ENCODE measurements at places on chromosomes 4 and X.
A peak's percentile ranks its signal among the peaks of the same experiment; 100 is the strongest.

- no peak for DNase-seq
Measured at GRCh38 chr4:110087070-110087708, 111.2 kb downstream of the ELOVL6 start.

- DNase-seq: no peak
Measured at GRCh38 chr4:82773057-82773456, 25.5 kb downstream of the SCD5 start.

- no peak for DNase-seq
Measured at GRCh38 chrX:86930419-86930818, 587.2 kb upstream of the KLHL4 start.

DNA sequence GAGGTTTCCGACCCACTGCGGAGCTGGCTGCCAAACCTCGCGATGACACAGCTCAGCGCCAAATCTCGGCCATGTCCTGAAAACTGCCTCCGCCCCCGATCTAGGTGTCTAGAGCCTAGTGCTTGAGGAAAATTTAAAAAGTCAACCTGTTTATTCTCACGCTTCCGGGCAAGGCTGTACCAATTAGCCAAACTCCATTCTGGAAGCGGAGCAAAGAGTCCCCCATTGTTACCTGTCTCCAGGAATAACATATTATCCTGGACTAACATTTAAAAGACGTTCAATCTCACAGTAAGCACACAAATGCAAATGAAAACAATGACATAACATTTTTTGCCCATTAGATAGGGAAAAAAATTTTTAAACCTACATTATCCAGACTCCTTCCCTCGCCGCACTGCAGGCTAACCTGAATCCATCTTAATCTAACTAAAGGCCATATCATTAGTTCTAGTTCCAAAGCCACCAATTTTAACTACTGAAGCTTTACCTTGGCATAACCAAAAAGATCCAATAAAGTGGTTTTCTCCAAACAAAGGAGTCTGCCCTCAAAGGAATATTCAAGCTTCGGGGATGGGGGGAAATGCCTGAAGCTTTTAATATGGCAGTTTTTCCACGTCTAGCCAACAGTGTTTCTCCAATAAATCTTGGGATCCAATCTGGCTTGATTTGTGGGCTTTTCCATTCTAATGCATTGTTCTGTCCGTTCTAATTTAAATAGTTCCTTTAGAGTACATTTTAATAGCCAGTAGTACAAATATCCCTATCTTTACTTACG is 1.9 kb downstream of the HUWE1 start:
- DNase-seq: no peak

DNA sequence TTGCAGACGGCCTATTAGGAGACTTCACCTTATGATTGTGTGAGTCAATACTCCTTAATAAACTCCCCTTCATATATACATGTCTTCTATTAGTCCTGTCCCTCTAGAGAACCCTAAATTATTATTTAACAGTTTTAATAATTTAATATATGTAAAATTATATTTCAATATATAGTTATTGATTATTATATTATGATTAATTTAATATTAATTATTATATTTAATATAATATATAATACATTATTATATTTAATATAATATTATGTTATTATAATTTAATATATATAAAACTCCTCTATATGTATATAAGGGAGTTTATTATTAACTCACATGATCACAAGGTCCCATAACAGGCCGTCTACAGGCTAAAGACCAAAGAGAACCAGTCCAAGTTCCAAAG is 533.2 kb downstream of the ARAP2 start:
- DNase-seq: no peak

DNA sequence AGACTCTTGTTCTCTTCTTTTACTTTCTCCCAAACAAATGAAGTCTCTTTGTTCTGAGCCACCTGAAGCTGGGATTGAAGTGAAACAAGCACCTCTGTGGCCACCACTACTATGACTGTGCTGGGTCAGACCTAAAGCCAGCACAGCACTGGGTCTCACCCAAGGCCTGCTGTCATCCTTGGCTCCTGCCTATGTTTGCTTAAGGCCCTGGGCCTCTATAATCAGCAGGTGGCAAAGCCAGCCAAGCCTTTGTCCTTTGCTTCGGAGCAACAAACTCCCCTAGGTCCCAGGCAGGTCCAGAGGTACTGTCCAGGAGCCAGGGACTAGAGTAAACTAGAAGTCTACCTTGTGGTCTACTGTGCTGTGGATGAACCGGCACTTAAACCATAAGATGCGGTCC is 220.6 kb upstream of the ARSJ start:
- no peak for DNase-seq

DNA sequence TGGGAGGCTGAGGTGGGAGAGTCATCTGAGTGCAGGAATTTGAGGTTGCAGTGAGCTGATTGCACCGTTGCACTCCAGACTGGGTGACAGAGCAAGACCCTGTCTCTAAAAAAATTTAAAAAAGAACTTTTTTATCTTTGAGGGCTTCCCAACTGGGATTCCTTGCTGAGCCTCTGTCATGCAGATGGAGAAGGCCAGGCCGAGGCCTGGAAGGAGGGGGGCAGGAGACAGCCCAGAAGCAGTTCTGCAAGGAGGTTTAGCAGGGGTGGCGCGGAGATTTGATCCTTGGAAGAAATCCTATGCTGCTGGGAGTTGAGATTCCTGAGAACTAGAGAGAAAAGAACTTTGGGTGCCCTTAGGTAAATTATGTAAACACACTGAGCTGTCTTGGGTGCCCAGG is 2.5 kb upstream of the ARSD start:
- DNase-seq: no peak

GRCh38 chr4:147560625-147561024 is 56.6 kb upstream of the TMEM184C start:
- DNase-seq: no peak

- DNase-seq: peak; percentile 13
Measured at GRCh38 chr4:80103629-80104028, 30.6 kb upstream of the ANTXR2 start.

- DNase-seq: peak; percentile 23
Measured at GRCh38 chr4:153452658-153453378, 13.3 kb upstream of the TMEM131L start.

- DNase-seq: no peak
Measured at GRCh38 chr4:159267869-159268285, 165.0 kb downstream of the RAPGEF2 start.

- DNase-seq: peak; percentile 34
Measured at GRCh38 chr4:143025081-143025704, 159.5 kb upstream of the USP38 start.

DNA sequence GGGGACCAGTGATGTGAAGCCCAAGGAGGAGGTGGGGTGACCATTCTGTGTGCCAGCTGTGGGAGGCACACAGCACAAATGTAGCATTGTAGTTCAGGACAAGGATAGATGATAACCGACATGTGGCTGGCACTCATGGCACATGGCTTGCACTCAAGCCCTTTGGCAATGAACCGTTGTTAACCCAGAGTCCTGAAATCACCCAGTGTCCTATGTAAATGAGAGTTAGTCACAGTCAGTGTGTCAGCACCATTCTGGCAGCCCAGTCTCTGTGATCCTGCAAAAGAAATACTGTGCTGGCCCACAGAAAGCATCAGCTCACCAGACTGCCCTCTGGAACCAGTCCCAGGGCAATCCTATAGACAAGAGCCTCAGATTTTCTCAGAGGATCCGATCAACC is 339.3 kb downstream of the MID1IP1 start:
- DNase-seq: no peak

DNA sequence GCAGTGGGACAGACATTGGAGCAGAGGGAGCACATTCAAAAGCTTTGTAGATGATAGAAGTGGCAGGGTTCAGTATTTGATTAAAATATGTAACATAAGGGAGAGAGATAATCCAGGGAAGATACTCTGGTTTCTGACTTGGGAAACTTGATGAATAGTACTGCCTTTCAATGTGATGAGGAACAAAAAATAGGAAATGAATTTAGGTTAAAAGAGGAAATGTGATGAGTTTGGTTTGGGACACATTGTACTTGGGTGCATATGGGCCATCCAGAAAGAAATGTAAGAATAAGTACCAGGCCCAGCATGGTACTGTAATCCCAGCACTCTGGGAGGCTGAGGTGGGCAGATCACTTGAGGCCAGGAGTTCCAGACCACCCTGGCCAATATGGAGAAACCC is 20.9 kb upstream of the NDNF start:
- DNase-seq: peak; percentile 22

- no peak for DNase-seq
Measured at GRCh38 chr4:159141193-159141592, 38.3 kb downstream of the RAPGEF2 start.

DNA sequence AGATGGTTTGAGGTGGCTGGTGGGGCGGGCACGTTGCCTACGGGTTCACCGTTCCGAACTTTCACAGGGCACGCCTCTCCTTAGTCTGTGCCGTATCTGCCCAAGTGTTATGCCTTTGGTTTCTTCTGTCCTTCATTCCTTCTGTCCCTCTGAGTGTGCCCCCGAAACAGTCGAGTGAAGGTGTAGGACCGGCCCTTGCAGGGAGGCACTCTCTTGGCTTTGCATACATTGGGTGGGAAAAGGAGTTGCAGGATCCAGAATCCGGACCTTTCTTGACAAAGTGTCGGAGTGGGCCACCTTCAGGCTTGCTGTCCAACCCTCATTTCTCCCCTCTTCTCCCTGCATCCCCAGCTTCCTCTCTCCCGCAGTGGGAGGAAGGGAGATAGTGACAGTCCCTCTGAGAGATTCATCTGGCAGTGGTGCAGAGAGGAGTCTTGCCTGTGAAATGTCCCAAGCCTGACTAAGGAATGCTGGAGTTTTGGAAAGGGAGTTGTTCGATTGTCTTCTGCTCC is 569 bp downstream of the ARFIP1 start:
- no peak for DNase-seq

- no peak for DNase-seq
Measured at GRCh38 chr4:72375073-72375736, 193.8 kb downstream of the ADAMTS3 start.

DNA sequence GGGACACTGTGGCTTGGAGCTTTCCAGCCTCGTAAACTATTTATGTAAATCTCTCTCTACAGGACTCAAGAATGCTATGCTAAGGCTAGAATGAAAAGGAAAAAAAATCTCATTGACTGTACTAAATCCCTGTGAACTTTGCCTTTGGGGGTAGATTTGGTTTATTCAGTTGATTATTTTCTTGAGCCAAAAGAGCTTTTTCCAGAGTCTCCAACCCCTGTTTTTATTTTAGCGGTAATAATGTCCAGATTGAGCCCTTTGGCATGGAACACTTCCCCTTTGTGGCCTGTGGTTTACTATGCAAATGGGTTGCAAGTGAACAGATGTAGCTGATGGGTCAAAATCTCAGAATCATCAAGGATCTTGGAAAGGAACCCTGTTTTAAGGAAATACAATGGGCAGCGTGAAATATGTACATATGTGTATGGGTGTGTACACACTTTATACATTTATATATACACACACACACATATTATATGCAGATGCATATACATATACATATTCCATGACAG is 72.9 kb downstream of the FAM9B start:
- peak; percentile 45 for DNase-seq

DNA sequence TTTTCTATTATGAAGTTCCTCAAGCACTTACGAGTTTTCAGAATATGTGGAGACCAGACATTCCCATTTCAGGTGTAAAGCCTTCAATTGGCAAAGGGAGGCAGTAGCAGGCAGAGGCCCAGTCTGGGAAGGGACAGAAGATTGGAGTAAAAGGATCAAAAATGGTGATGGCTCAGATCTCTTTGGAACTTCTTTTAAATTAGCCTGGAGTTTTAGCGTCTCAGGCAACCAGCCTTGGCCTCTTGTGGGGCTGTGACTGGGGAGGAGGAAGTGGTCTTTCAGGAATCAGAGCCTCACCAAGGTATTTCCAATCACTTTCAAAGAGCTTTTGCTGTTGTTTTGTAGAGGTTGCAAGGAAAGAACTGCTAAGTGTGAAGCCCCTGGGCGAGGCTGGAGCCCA is 239.1 kb downstream of the FRAS1 start:
- DNase-seq: no peak

GRCh38 chr4:141652161-141652778 is 15.9 kb downstream of the IL15 start:
- DNase-seq: no peak

DNA sequence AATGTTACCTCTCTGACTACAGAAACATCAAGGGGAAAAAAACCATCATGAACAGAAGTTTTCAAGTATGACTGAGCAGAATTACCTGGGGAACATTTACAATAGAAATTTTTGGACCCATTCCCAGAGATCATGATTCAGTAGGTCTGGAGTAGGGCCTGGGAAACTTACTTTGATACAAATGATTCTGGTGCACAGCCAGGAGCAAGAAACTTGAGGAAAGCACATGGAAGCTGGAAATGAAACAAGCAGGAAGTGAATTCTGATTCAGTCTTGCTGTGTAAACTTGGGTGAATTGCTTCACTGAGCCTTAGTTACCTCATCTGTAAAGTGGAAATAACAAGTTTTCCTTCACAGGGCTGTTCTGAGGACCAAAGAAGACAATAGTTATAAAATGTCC is 192.5 kb upstream of the TAPT1 start:
- DNase-seq: no peak

- no peak for DNase-seq
Measured at GRCh38 chr4:10677796-10678497, 6.6 kb downstream of the CLNK start.

- DNase-seq: no peak
Measured at GRCh38 chr4:179095585-179096221, 1653.5 kb upstream of the AGA start.

DNA sequence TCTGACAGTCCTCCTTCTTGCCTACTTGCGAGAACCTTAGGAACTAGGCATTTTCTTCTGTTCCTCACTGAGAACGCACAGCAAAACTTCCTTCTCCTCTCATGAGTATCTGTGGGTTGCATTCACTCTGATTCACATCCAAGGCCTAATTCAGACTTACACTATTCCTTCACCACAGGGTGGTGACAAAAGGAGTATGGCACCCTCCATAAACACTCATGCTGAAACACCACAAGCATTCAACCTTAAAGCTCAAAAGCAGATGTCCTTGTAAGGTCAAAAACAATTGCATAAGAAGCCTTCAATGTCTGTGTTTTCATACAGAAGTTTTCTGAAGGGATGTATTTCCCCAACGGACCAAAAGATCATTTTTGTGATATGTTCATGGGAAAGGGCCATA is 147.3 kb downstream of the CORIN start:
- DNase-seq: no peak

- no peak for DNase-seq
Measured at GRCh38 chrX:68647156-68647957, at the start of gene STARD8. TSS of gene STARD8 (plus strand) at chrX:68647666. CDS start at chrX:68647883, 217 bp downstream.

- DNase-seq: no peak
Measured at GRCh38 chrX:64427787-64428186, 32.5 kb upstream of the MTMR8 start.

DNA sequence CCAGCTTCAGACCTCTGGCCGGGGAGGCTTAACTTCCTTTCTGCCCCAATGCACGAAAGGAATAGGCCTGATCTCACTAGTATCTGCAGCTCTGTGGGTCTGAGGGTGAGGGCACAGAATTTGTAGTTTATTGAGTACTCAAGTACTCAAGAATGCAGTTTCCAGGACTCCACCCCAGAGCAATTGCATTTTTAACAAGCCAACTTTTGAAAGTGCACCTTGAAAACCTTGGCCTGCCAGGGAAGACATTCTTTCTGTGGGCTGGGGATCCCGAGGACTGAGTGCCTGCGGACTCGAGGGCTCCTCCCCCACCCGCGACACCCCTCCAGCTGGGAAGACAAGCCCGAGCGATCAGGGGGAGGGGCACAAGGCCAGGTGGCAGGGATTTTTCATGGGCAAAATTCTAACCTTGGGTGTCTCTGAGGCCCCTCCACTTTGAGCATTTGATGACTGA is 22.4 kb downstream of the RS1 start:
- no peak for DNase-seq

GRCh38 chr4:81722290-81722851 is 250.7 kb upstream of the RASGEF1B start:
- no peak for DNase-seq
